Activated gamma-delta T cell (primary cell): ENCODE measurements at places on chromosomes 6 and 20.

GRCh38 chr6:150452428-150453243 is 83.8 kb downstream of the IYD start:
- no peak for DNase-seq

DNA sequence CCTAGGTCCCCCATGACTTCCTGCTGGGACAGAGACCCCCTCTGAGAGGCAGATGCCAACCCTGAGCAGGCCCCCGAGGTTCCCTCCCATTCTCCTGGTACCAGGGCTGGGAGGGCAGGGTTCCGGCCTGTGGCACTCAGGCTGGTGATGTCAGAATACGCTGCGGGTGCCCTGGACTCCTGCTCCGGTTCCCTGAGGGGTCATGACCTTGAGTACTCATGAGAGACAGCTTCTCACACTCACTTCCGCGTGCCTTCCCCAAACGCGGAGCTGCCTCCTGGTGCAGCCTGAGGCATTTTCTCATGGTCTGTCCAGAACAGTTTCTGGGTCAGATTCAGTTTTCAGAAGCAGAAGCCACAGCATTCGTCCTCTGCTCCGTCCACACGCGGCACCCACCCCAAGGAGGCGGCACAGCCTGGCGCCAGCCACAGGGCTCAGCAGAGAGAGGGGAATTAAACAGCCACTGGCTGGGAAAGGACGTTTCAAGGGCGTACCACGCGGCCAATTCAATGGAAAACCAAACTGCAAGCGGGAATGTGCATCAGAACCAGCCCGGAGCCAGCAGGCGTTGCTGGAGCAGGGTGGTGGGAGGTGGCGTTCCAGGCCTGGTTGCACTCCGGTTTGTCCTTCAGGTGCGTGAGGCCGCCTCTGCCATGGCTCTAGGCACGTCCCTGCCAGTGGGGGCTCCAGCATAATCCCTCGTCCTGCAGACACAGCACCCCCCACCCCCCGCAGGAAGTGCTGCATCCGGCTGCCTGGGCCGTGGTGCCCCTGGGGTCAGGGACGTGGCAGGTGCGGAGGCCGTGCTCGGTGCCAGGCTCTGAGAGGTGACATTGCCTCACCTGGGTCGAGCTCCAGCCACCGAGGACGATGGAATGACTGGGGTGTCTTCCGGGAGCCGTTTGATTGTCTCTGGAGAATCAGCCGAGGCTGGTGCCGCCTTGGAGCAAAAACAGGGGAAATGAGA is 58.3 kb upstream of the BHLHE23 start:
- no peak for DNase-seq

- DNase-seq, result no peak
These were observed 94.7 kb upstream of the AHI1 start for GRCh38 chr6:135592276-135592675.

- no peak for DNase-seq
These were observed 159.3 kb upstream of the CENPW start for GRCh38 chr6:126180585-126180984.

DNA sequence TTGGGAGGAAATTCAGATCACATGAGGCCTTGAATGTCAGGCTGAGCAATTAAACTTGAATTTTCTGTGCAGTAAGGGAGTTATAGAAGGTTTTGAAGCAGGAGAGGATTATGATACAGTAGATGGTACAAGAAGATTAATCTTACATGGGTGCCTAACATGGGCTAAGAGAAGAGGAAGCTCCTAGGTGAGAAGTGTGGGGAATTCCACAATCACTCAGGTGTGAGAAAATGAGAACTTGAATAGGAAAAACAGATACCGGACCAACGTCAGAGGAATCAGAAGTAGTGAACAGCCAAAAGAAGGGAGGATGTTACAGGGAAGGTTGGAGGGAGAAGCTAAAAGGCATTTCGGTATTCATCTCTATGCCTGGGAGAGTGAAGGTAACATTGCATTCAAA is 250.7 kb upstream of the SLC35B3 start:
- DNase-seq, result no peak

DNA sequence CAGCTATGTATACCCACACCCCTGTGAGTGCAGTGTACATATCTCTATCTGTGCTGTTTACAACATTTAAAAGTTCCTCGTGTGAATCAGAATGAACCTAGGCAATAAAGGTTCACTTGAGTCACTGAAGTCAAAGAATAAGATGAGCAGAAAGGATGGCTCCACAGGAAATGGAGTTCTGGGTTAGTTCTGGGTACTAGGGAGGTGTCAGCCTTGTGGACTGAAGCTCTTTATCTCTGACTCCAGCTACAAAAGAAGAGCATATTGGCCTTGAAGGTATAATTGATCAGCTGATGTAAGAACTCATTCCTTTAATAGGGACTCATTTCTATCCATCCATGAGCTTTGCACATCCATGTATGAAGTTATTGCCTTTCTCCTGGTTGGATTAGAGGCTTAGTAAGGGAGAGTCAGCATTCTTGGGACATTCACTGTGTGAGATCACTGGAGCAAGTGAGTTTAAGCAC is 73.9 kb upstream of the BACH2 start:
- DNase-seq, result no peak

- no peak for DNase-seq
These were observed 30.9 kb upstream of the RBM24 start for GRCh38 chr6:17250237-17250636.

DNA sequence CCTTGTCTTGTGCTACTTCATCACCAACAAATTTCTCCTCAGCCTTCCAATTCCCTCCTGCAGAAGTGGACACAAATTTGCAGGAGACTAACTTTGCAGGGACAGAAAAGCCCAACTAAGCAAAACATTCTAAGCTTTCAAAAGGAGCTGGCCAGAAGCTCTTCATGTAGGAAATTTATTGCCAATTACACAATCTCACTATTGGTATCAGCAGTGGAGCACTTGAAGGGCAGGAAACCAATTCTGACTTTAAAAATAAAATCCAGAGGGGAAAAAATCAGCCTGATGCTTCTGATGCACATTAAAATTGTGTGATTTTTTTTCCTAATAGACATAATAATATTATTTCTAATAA is 193.3 kb downstream of the LY86 start:
- no peak for DNase-seq

- DNase-seq, result no peak
These were observed 823.4 kb upstream of the GJE1 start for GRCh38 chr6:141309295-141309694.

GRCh38 chr20:5657190-5657875 is 92.9 kb upstream of the SHLD1 start:
- no peak for DNase-seq

- no peak for DNase-seq
These were observed 325.1 kb downstream of the SAMD5 start for GRCh38 chr6:147833607-147834006.

DNA sequence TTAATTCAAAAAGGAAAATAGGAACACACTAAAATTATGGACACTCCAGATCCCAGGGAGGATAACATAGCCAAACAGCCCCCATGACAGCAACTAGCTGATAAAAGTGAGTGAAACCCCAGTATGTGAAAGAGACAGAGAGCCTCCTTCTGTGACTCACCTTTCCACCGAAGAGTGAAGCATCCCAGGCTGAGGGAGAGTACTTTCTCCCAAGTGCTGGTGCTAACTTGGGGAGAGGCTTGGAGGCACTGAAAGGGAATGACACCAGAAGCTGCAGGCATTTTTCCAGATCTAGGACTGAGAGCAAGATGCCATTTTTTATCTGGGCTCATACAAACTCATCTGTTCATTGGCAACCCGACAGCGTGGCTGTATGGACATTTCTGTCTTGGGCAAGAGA is 339.8 kb downstream of the HTR1B start:
- no peak for DNase-seq

GRCh38 chr6:17101422-17102257 is at the start of gene STMND1:
TSS of gene STMND1 (plus strand) at chr6:17102050. CDS start at chr6:17102258, 208 bp downstream.
- DNase-seq, result no peak

GRCh38 chr6:159981403-159982245 is 12.7 kb downstream of the IGF2R start:
- DNase-seq, result no peak

DNA sequence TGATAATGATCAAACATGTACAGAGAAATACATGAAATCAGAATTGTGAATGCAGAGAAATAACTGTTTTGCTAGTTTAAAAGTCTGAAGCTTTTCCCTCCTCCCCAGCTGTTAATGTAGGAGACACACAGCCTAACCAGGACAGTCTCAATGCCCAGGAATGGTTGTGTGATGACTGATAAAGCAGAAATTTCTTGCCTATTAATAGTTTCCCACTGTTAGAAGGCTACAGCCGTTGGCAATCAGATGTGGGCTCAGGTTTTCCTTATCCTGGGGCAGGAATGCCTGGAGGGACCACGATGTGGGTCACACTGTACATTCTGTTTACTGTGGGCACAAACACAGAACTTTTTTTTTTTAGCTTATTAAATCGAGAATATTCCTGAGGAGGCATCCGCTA is 1.9 kb downstream of the PPP1R3D start:
- no peak for DNase-seq

- DNase-seq, result no peak
These were observed 293.8 kb downstream of the TAF4 start for GRCh38 chr20:61771805-61772350.

DNA sequence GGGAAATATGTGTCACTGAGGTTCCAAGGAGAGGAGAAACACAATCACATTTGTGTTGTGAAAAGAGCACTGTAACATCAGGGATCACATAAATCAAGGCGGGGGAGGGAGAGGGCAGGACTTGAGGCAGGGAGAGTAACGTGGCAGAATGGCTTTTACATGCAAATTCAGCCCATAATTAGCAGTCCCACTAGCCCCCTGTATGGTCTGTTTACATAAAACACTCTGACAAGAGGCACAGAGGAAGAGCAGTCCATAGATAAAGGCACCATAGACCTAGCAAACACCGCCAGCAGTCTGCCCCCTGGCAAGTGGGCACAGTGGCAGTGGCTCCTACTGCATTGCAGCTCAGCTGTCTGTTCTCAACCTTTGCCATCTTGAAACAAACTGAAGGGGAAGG is 82.7 kb downstream of the LYRM2 start:
- DNase-seq, result no peak

DNA sequence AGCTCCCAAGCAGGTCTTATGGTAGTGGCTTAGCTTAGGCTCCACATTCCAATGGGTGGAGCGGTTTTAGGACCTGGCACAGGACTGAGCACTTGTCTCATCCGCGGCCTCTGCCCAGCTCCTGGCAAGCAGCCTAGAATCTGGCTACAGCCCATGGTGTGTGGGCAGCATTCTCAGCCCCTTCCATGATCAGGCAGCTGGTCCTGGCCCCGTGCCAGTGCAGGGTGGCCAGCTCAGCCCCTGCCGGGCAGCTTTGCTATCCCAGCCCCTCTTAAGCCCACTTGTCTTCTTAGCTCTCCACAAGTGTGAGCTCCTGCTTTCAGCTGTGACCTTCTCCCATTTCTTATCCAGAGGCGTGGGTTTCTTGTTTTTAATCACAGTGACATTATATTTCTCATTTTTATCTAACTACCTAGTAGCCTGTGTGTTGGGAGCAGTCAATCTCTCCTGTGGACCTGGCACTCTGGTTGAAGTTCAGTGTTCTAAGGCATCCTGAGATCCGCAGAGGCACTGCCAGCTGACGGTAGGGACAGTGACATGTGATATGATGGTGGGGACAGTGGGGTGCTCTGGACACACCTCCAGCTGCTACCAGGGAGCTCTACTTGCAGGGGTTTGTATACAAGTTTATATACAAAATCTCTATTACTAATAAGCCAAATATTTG is 119.9 kb upstream of the PRND start:
- no peak for DNase-seq

DNA sequence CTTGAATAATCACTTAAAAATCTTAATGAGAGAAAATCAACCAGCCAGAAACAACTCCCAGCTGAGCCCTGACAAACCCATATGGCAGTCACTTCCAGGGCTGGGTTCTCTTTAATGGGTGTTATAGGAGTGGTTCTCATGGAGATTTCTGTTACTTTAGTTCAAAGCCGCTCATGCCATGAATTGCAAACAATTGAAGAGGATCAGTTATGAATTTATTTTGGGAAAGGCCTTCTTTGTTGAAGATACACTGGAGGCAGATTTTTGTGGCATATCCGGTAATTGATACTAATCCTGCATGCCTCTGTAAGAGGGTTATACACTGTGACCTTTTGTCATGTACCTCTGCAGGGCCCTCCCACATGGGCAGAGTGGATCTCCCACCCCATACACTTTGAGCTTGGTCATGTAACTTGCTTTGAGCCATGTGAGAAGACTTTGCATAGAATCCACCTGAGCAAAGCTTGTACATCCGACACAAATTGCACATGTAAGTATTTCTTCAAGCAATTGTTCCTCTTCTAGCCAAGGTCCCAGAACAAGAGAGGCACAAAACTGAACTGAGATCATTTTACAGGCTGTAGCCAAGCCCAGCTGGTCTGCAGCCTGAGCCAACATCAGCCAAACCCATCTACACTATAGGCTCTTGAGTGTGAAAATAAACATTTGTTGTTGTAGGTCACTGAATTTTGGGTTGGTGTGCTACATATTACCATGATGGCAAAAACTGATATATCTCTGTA is 492.3 kb downstream of the PREX1 start:
- DNase-seq, result no peak

DNA sequence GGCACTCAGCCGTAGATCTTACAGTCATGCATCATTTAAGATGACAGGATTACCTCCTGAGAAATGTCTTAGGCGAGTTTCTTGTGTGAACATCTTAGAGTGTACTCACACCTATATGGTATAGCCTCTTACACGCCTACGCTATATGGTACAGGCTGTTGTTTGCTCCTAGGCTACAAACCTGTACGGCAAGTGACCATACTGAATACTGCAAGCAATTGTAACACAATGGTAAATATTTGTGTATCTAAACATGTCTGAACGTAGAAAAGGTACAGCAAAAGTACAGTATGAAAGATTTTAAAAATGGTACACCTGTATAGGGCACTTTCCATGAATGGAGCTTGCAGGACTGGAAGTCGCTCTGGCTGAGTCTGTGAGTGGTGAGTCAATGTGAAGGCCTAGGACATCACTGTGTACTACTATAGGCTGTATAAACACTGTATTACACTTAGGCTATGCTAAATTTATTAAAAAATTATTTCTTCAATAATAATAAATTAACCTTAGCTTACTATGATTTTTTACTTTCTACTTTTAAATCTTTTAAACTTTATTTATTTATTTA is 541 bp upstream of the IL20RA start:
- DNase-seq, result no peak

DNA sequence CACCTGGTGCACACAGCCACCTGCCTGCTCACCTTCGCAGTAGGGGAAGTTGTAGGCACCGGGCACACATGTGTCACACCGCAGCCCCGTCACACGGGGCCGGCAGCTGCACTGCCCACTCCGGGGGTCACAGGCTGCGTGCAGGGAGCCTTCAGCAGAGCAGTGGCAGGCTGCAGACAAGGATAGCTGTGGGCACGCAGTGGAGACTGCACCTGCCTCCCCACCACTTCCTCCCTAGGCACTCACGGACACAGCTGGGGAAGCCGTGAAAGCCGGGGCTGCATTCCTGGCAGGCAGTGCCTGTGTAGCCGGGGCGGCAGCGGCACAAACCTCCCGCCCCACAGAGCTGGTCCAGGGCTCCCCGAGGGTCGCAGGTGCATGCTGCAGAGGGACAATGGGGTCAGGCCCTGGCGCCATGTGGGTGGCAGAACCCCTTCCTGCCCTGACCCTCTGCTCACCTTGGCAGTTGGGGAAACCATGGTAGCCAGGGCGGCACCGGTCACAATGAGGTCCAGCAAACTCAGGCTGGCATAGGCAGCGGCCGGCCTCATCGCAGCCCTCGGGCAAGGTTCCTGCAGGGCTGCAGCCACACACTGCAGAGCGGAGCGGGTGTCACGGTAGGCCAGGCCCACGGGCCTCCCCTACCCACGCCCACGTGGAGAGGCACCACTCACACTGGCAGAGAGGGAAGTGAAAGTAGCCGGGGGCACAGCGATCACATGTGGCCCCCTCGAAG is 29.4 kb downstream of the LAMA5 start:
- no peak for DNase-seq
